ENCODE measurements at places on chromosomes 16 and 17.

DNA sequence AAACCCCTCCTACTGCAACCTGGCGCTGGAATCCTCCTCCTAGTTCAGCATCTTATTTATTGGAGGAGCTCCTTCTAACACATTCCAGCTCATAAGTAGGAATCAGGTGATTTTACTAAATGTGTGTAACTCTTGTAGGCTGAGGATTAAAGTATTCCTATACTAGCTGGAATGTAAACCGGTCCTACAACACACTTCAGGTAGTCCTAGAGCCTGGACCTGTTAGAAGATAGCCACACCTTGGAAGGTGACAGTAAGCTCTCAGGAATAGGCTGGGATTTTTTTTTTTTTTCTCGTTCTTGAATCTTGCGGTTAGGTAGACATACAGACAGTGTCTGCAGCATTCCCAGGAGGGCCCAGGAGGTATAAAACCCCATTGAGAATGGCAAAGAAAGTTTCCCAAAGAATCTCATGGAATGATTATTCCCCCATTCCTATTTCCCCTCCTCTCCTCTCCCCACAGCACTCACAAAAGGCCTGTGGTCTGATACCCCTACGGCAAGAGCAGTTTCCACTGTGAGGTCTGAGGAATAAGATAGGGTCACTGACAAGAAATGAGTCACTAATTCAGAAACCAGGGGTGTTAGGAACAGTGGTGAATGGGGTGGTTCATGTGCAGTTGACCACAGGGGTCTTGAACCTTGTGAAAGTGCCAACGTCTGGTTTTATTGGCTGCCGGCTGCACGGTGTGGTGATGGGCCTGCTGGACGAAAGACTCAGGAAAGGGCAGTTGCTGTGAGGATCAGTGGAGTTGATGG, 267.1 kb downstream of the UTP18 start:
- DNase-seq: no peak

- DNase-seq: no peak
Observed at GRCh38 chr17:6491071-6491700, 46.9 kb downstream of the PIMREG start.

- DNase-seq: no peak
Observed at GRCh38 chr16:2229632-2230250, 6.3 kb downstream of the E4F1 start.

- no peak for DNase-seq
Observed at GRCh38 chr17:40825599-40825998, 3.2 kb upstream of the KRT10 start.

DNA sequence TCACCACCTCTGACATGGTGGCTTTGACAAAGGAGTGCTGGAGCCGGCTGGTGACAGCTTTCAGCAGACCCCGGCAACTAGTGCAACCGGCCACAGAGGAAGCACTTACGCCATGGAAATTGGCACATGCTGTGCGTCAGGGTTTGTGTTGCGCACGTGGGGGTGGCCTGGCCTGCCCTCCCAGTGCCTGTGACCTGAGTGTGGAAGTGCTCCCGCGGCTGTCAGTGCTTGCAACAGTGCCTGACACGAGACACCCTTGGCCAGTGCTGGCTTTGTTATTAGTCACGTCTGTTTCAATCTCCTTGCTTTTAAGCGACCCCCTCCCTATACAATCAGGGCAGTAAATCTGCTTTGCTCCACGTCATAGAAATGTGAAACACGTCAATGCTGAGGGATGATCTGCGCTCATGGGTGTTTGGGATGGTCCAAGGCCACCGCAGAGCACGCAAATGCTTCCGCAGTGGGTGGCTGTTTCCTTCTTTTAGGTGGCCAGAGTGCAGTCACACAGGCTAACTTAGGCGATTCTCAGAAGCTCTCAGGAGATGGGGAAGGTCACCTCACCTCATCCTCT, 64.3 kb downstream of the PGS1 start:
- no peak for DNase-seq

- no peak for DNase-seq
Observed at GRCh38 chr17:15446036-15446435, 21.4 kb downstream of the CDRT4 start.

DNA sequence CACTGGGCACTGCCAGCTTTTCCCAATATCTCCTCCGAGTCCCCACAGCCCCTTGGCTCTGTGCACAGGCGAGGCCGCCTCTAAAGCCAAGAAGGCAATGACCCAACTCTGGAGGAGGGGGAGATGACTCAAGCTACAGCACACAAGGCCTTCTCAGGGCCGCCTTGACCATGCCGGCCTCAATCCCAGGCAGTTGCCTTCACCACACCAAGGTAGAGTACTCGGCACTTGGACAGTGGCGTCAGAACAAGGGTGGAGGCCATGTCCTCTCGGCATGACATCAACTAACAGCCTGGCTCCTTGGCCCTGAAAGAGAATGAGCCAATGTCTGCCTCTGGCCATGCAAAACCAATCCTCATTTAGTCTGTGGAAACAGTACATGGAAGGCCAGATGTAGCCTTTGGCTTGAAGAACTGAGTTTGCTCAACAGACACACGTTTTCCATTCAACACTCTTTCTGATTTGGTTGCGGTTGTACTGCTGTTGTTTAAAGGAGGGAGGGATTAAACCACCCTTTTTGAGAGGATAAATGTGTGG, 139.6 kb downstream of the XYLT1 start:
- no peak for DNase-seq

GRCh38 chr16:9817586-9817985, 364.6 kb downstream of the GRIN2A start:
- no peak for DNase-seq

DNA sequence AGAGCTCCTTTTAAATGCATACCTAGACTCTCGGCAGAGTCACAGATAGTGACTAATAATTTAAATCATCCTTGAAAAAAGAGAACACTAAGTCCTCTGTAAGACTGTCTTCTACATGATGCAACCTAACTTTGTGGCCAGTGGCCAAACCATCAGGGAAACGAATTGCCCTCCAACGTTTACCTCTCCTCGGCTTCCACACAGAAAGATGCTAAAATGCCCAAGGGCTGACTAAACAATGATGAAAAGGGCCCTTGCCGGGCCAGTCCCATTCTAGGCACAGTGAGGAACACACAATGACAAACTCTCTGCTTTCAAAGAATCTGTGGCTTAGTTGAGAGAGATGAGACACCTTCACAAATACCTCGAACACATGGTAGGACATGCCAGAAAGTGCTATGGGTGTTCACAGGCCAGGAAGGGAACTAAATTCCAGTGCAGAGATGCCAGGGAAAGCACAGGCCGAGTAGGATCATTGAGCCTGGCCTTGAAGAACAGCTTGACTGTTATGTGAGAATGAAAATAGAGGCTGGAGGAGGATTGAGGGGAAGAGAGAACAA, 35.3 kb upstream of the PITPNM3 start:
- DNase-seq: no peak

DNA sequence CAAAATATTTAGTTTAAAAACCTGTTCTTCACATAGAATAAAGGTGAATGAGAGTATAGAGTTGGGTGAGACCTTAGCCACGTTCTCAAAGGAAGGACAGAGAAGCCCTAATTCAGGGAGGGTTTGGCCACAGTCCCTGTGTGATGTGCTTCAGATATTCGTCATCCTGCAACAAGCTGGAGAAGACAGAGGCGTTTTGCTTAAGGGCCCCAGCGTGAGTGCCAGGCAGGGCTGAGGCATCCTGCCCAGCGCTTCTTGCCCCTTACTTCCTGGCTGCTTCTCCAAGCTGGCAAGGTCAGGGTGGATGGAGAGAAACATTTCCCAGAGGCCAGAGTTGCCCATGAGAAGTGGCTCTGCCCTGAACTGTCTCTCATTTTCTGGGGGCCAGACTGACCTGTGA, 46.9 kb downstream of the AXIN2 start:
- no peak for DNase-seq
